ENCODE measurements at places on chromosomes 4 and X.
A peak's percentile ranks its signal among the peaks of the same experiment; 100 is the strongest.

DNA sequence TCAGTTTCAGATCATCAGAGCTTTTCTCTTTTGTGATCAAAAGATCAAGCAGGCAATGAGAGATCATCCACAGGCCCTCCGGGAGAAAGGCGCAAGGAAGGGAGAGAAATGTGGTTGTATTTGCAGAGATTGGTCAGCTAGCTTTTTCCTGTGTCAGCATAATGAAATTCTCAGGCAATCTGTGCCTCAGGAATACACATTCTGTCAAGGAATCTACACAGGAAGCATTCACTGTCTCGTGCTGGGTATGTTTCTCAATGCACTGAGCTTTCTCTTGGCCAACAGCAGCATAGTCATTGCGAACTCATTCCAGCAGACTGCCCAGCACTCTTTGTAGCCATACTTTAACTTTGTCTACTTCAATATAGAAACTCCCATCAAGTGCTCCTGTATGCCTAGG is 413.7 kb downstream of the PPP3CA start:
- no peak for DNase-seq

GRCh38 chrX:32443841-32444240 is 767.5 kb downstream of the DMD start:
- DNase-seq: no peak

DNA sequence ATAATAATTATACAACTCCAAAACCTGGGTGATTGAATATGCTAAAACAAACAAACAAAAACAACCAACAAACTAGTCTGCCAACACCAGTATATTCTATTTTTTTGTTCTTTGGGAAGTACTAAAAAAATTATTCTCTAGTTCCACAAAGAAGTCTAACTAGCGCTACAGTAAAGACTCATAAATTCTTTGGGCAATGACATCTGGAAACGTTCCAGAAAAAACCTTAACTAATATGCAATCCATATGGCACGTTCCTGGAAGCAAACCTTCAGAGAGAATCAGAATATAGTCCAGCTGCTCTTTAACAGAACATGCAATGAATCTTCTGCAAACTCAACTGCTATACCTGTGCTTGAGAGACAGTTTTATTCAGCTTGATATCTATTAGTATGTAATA is 500.1 kb downstream of the TRAM1L1 start:
- no peak for DNase-seq

DNA sequence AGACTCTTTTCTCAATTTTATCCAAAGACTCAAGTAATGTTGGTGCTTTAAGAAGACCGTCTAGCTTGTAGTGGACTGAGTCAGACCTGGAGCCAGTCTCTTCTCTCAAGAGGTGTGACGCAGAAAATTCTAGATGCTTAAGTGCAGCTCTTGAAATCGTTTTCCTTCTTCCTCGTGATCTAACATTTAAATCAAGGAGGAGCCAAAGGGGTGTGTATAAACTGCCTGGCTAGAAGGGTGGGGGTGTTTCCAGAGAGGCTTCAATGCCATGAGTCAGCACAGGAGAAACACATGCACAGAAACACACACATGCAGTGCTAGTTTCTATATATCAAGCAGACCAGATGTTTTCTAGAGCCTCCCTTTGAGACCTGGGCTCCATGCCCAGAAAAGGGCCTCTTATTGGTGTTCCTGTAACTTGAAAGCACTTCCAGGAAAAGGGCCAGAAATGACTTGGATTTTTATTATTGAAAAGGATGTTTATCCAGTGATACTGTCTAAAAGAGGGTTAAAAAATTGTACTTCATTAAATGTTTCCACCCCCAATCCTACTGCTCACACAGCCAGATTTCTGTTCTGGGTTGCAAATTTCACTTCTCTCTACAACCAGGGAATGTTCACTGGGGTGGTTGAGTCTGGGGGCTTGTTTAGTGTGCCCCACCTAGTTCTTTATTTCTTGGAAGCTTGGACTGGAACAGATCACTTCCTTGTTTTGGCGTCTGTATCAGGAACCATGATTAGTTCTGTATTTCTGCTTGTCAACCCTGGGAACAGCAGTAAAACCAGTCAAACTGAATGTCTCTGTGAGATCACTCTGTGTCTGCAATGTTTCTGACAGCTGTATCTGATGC is at the start of gene CLIC2:
TSS of gene CLIC2 (minus strand) at position 129 of the 851 bp plus-strand sequence. CDS start 187 bp downstream, outside the sequence.
- no peak for DNase-seq

GRCh38 chr4:122960611-122961000 is 38.2 kb upstream of the NUDT6 start:
- no peak for DNase-seq

DNA sequence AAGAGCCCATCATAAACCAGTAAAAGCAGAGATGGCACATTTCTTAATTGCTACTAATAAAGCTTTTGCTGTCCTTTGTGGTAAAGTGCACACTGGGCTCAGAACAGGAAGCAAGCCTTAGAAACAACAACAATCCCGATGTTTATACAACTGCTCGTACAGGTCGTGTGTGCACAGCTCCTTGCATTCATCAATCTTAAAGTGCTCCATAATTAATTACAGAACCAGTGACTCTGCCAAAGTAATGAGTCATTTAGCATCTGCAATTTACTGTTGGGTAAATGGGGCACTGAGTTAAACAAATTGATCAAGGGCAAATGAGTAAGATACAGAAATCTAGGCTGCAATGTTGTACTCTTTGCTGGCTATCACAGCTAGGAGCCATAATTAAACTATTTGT is 61.3 kb upstream of the TXK start:
- DNase-seq: no peak

DNA sequence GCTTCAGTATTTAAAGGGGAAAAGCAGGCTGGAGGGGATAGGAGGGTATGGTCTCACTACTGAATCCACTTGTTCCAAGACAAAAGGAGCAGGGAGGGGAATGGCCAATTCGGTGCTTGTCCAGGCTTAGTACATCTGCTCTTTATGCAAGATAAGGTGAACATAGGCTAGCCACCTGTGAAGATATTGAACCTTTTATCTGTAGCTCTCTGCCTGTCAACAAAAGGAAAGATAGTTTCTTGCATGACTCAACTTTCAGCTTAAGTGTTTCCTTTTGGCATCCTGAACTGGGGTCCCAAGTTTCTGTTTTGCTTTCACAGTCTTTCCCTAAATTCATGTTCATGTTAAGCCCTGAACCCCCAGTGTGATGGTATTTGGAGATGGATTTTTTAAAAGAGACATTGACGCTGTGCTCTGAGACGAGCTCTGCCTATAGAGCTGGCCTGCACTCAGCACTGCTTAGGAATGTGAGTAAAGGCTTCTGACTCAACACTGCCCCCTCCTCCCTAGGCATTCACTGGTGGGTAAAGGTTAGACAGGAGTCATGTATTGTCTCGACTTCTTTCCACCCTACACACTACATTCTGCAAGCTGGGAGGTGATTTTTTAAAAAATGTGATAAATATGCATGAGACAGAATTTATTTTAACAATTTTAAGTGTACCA is 28.2 kb downstream of the FAM149A start:
- DNase-seq: no peak

DNA sequence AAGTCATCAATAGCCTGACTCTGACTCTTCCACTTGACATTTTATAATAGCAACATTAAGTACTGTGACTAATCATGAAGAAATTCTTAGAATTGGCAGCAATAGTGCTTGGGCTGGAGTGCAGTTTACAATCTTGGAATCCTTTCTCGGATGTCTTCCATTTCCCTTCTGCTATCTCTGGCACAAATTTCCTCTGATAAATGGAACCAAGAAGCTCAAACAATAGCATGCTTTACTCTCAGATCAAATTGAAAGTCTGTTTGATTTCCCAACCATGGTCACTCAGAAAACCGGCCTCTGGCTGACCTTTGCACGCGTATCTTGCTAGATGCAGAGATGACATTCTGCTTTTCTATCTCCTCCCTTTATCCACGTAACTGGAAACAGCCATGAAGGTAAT is 99.0 kb upstream of the SPANXC start:
- no peak for DNase-seq

DNA sequence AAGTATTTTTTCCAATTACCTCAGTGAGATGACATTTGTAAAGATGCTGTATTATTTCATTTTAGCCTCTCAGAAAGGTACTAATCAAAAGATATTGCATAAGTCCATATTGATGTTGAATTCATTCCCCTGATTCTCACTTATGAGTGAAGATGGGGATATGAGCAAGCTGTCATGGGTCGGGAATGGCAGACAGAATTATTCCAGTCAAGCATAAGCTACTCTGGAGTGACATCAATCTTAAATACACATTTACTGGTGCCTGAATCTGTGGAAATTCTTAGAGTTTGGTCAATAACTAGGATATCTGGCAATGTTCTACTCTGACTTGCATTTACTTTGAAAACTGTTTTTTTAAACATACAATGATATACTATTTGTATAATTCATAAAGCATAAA is 283.8 kb upstream of the PCDH7 start:
- DNase-seq: no peak

- no peak for DNase-seq
Observed at GRCh38 chr4:174749091-174749490, 80.0 kb downstream of the GLRA3 start.

DNA sequence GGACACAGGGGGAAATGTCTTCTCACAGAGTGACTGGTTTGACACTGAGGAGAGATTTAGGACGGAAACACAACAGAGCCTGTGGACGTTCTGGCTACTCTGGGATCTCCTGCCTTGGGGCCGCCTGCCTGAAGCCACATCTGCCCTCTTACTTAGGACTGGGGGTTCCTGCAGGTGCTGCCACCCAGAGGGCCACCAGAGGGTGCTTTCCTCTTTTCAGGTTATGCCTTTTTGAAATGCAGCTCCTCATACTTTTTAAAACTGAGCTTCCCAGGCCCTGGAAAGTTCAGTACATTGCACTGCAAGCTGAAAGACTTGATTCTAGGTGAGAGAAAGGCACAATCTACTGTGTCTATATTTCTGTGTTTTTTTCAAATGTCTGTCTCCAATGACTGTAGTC is 92.2 kb upstream of the PGRMC2 start:
- peak; percentile 24 for DNase-seq

- DNase-seq: no peak
Observed at GRCh38 chr4:124030147-124030546, 633.6 kb downstream of the SPRY1 start.

DNA sequence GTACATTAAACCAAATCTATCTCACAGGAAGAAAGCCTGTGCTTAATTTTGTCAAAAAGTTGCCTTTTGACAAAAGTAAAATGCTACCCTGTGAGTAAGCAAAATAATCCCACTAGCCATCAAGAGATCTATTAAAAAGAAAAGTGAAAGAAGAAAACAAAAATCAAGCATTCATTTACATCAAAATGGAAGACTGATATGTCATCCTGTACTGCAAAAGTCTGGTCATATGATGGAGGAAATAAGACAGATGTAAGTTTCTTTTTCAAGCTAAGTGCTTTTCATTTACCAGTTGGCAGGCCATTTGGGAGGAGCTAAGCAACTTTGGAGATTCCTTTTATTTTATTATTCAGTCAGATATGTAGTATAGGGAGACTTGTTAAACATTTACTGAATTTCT is 387.4 kb downstream of the SPOCK3 start:
- DNase-seq: no peak

- DNase-seq: no peak
Observed at GRCh38 chr4:48195853-48196252, 61.8 kb upstream of the TXK start.

GRCh38 chrX:100418556-100418955 is 8.5 kb upstream of the PCDH19 start:
- DNase-seq: no peak

GRCh38 chrX:39144956-39145355 is 343.7 kb downstream of the MID1IP1 start:
- no peak for DNase-seq

DNA sequence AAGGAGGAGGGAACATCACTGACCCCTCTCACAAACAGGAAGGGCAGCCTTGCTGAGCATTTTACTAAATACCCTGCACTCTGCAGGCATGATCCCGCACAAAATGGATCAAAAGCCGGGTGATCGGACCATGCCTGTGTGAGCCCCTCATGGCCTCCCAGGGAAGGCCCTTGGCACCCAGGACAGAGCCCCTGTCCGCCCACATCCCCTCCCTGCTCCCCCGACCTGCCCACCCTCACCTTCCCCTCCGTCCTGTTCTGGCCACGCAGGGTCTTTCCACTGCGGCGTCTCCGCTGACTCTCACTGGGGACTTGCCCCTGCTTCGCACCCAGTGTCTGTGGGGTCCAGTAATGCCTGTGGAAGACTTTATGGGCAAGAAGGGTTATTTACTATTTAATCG is 105.0 kb downstream of the HMX1 start:
- DNase-seq: no peak

GRCh38 chrX:110407910-110408545 is 49.4 kb downstream of the RTL9 start:
- DNase-seq: peak; percentile 4

- DNase-seq: no peak
Observed at GRCh38 chrX:499870-500364, 113.2 kb upstream of the PPP2R3B start.

DNA sequence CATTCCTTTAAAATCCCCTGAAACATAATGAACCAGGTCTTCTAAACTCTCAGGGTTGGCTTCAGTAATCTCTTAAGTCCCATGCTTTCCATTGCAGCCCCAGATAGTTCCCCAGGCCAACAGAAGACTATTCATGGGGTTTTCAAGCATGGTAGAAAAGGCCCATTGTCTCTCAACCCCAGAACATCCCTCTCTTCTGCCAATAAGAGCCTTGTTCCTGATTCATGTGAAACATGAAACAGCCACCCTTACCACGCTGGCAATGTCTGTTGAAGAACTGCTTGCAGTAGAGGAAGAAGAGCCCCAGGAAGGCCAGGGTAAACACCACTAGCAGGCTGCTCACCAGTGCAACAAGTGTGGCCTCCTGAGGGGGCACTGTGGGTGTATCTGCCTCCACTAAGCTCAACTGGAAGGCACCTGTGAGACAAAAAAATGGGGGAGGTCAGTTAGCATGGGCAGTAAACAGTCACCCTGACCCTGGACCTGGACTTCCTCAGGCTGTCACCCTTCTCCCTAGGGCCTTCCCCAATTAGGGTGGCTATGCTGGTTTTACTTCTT is 36.4 kb downstream of the EDA2R start:
- DNase-seq: no peak

DNA sequence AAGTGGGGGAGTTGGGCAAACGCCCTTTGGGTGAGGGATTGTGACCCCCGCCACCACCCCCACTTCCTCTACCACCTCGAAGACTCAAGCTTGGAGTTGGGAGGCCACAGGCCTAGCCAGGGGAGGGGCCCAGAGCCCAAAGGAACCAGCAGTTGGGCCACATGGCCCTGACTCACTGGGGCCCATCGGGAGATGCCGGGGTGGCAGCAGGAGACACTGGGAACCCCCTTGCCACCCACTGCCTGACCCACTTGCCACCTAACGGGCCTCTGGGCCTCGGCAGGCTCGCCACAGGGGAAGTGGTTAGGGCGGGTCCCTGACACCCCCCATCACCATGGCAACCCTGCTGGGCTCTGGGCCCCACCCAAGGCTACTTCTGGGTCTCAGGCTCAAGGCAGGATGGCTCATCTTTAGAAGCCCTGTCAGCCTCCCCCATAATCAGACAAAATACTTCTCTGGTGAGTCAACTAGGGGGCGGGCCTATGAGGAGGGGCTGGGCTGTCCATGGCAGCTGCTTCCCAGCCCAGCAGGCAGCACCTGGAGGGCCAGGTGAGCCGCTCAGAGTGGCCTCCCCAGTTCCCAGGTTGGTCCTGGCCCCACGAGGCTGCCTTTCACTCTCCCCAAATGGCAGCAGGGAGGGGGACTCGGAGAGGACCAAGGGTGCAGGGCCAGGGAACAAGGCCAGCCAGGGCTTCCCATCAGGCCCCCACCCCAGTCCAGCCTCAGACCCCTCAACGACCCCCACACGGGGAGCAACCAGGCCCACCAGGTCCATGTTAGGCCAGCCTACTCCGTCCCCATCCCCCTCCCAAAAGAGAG is 5.6 kb downstream of the FLNA start:
- no peak for DNase-seq

- no peak for DNase-seq
Observed at GRCh38 chrX:119728487-119728886, 29.9 kb upstream of the SOWAHD start.

GRCh38 chrX:49225858-49226257 is 7.3 kb downstream of the CACNA1F start:
- DNase-seq: no peak
